ENCODE measurements at places on chromosomes 5 and 9.

DNA sequence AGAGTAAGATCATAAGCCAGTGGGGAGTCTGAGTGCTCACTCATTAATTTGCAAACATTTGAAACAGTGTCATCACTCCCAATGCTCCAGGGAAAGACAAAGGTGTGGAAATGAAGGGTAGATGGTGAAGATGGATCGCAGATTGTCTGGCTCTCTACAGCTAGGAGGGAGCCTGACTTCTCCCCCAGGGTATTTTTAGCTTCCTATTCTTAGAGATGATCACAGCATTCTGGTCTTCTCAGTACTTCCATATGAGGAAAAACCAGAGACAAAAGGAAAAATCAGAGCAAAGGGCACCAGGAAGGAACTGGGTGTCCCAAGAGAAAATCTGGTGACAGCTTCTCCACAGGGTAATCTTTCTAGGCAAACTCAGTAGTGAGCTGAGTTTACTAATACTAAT, 401.9 kb upstream of the GRIA1 start:
- no peak for DNase-seq

GRCh38 chr9:116639251-116639741, 47.8 kb upstream of the TRIM32 start:
- no peak for DNase-seq

- DNase-seq: no peak
Observed at GRCh38 chr5:131379723-131380122, 115.9 kb downstream of the CDC42SE2 start.

DNA sequence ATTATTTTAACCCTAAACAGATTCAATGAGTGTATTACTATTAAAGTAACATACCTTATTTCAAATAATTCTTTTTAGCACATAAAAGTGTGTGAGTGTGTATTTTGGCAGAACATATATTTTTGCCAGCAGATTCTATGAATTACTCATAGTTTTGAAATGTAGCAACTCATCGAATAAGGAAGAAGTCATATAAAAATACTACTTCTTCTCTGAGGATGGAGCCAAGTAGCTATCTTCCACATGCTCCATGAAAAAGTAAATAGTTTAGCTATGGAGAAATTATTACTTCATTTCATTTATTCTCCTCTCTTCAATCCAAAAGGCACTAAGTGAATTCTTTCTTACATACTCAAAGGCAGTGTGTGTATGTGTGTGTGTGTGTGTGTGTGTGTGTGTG, 1090.4 kb upstream of the CDH6 start:
- DNase-seq: no peak

DNA sequence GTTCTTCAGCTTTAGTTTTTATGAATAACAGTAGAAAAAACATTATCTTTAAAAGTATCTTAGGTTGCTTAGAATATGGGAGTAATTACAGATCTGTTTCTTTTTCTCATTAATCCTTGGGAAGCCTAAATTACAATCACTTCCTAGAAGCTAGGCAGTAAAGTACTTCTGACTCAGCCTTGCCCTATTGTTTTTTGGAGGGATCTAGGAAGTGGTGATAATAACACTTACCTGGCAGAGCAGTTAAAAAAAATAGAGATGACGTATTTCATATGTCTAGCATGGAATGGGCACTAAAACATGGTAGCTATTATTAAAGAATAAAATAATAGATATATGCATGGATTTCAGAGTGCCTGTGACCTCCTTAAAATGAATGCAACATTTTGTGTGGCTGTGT, 8.2 kb upstream of the FST start:
- DNase-seq: no peak

GRCh38 chr5:181259283-181259682, 1.7 kb downstream of the TRIM52 start:
- DNase-seq: no peak

DNA sequence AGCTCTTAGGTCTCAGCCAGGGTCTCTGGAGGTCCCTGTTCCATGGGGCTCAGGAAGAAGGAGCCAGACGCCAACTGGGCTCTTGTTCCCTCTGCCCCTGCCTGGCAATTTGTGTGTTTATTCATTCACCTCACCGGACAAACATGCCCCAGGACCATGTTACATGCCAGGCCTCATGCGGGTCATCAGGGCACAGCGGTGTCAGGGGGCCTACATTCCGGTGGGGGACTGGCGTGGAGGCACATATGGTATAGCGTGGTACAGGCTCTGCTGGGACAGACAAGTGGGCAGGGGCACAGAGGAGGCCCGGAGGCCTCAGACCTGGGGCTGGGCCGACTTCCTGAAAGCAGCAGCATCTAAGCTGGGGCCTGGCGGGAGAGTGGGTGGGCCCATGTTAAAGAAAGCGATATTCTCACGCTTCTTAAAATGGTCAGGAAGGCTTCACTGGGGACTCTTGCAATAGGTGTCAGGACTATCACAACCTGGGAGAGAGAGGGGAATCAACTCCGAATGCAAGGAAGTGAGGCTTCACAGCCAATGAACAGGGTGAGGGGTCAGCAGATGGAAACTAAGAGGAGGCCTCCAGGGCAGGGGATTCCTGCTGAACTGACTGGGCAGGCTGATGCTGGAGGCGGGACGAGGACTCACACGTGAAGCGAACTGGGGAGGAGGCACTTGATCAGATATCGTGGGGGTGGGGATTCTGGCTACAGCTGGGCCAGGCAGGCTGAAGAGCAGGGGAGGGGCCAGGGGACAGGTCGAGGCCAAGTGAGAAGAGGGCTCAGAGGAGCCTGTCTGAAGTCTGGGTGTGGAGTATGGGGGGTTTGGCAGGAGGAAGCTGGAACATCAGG, 41.9 kb downstream of the NCS1 start:
- DNase-seq: no peak

DNA sequence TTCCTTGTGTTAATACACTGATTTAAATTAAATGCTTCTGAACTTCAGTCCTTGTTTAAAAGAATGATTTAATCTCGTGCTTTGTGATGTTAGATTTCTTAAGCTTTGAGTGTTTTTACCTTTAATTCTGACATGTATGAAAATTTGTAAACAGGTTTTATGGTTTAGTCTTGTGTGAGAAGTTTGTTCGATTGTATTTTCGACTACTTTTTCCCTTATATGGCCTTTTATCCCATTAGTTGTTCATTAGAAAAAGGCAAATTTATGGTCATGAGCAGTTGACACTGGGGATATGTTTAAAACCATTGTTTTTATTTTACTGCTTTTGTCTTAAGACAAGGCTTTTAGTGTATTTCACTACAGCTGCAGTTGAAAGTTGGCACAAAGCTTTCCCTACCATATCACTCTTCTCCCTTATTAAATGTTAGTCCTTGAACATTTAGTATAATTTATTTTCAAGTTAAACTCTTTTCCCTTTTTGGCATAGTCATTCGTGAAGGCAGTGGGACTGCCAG, 3.3 kb downstream of the UBE2R2 start:
- no peak for DNase-seq

DNA sequence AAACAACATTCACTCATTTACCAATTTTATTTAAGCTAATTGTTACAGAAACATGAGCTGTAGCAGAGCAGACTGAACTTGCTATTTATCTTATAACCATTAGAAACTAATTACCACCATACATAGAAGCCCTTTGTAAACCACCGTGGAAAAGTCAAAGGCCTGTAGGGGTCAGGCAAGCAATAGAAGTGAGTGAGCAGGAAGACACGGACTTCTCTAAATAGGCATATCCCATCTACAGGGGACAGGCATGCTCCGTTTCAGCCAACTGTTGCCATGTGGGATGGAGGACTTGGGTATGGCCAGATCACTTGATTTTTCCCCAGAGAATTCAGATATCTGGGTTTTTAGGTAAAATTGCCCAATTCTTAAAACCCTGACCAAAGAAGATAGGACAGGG, 44.8 kb downstream of the PRRC1 start:
- DNase-seq: peak; percentile 0

DNA sequence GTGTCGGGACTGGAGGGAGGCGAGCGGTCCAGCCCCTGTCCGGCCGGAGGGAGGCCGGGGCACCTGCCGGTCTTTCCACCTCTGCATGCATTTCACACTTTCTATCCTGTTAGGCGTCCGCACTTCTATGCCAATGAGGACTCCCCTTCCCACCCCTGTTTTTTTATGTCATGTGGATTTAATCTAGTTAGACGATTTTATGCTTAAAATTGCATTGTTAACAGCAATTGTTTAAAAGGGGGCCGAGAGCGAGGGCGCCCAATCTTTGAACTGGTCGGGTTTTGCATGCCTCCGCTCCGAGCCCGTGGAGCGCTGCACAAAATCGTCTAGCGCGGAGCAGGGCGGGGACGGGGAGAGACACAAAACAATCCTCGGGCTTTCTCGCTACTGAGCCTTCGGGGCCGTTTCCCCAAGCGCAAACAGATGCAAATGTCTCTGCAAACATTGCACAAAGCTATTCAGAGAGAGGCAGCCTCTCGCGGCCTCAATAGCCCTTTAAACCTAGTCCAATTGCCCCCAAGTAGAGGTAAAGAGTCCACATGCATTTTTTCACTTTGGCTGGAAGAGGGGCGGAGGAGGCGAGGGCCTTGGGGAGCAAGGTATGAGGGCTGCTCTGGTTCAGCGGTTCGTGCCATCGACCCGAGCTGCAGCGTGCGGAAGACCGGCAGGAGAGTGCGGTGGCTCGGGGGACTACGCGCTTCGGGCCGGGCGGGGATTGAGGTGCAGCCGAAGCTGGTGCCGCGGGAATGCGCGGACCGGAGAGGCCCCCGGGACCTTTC, 37.5 kb upstream of the TIFAB start:
- DNase-seq: no peak

DNA sequence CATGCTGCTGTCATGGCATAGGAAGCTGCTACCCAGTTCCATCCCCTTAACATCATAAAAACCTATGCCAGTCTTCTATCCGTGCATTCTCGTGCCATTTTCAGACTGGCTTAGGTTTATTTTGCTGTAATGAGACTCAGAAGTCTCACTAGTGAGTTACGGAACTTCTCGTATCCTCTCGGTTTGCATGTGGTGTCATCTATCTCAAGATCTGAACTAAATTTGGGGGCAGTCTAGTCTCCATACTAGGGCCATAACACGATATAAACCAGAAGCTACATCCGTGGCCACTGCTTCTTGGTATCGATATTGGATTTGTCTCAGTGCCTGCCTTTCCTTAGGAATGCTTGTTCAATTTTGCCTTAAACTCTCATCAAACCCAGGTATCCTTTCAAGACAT, 771.2 kb upstream of the CDH10 start:
- no peak for DNase-seq

DNA sequence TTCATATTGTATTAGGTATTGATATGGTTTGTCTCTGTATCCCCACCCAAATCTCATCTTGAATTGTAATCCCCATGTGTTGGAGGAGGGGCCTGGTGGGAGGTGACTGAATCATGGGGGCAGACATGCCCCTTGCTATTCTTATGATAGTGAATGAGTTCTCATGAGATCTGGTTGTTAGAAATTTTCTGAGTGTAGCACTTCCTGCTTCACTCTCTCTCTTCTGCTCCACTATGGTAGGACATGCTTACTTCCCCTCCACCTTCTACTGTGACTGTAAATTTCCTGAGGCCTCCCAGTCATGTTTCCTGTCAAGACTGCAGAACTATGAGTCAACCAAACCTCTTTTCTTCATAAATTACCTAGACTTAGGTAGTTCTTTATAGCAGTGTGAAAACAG, 187.4 kb upstream of the SLC24A2 start:
- DNase-seq: peak; percentile 47

DNA sequence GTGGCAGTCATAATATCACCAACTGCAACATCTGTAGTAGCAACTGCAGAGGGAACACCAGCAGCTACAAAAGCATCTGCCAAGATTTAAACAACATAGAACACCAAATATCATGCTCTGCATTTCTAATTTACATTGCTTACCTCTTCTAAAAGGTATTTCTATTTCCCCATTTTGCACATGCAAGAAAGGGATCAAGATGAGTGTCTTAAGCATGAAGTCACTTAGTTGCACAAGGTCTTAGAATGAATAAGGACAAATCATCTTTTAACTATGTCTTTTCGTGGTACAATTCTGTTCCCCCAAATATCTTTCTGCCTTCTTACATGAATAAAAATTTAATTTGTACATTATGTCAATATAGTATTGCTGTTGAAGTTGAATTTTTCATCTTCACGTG, 1746.4 kb downstream of the EFNA5 start:
- no peak for DNase-seq

DNA sequence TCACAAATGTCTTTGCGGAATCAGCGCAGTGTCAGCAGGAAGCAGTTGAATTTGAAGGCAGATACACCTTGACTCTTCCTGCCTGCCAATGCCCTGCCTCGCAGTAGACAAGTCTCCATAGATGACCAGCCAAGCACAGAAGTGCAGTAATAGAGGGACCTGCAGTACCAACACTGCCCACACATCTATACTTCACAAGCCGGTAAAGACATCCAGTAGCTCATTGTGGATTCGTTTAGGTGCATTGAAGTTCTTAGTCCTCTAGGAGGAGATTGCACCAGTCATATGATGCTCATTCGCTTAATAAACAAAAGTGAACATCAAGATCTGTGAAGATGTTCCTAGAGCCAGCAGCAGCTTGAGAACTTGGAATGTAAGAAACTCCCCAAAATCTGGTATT, 7.1 kb upstream of the IFNA2 start:
- no peak for DNase-seq

- DNase-seq: no peak
Observed at GRCh38 chr5:75536694-75537360, 25.1 kb downstream of the POLK start.

GRCh38 chr5:65126542-65127069, 355.1 kb downstream of the ADAMTS6 start:
- DNase-seq: no peak

- no peak for DNase-seq
Observed at GRCh38 chr5:15966651-15967050, 212.9 kb downstream of the MARCHF11 start.

DNA sequence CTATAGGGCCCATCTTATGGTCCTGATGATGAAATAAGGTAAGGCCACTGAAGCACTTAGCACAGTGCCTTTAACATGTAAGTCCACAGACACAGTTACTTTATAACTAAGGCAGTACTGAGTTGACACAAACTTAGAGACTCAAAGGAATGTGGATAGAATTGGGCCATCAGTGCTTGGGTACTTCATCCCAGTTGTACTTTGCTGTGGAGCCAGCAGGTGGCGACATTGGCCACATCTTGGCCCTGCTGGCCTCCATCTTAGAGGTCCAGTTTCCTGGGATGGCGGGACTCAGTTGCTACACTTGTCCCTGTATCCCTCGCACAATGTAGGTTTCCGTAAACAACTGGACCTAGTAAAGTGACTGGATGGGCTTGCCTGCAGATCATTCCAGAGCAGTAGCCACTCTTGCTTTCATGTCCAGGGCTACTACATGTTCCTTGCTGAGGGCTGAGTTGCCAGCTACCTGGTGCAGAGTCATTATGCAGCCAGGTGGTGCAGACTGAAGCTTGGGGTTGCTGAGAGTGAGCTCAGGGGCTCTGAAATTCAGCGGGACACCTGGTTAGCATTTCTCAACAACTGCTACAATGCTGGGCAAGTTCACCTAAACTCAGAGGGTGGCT, 10.6 kb downstream of the MTAP start:
- peak; percentile 21 for DNase-seq

- DNase-seq: no peak
Observed at GRCh38 chr5:103487218-103487617, 75.4 kb downstream of the NUDT12 start.

Measured in GDM1 (cell line).